CD4-positive, alpha-beta T cell treated with Interleukin-6 at 100 ng/mL for 8 hours (primary cell): ENCODE measurements at places on chromosomes 11 and 22.

DNA sequence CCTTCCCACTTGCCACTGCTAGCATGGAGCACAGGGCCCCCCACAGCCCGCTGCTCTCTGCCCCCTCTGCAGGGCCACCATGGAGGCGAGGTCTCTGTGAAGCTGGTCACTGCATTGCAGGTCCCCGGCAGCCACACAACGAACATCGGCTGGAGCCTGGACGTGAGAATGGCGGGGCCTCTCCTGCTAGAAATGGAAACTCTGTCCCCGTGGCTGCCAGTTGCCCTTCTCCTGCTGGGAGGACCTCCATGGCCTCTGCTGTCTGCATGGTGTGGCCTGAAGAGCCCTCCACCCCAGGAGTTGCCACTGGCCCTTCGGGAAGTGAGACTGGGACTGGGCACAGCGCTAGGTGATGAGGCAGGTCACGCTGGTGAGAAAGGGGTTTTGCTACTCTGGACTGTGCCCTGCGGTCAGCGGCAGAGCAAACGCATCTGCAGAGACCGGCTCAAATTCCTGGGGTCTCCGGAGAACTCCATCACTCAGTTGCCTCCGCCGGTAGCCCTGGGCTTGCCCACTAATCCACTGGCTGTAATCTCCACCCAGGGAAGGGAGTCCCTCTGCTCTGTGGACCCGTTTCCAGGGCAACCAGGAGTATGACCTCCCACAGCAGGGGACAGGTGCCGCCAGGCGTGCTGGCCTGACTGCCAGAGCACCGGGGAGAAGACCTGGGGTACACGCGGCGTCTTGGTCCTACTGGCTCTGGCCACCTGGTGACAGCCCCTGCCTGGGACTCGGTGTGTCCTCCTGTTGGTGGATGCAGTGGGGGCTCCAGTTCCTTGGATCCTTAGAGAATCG is 806.3 kb downstream of the BRD1 start:
- DNase-seq, result no peak

GRCh38 chr22:37848587-37849088 is 581 bp upstream of the EIF3L start:
- DNase-seq, result no peak

GRCh38 chr11:43852057-43852636 is 28.5 kb upstream of the ALKBH3 start:
- peak; percentile 34 for DNase-seq

DNA sequence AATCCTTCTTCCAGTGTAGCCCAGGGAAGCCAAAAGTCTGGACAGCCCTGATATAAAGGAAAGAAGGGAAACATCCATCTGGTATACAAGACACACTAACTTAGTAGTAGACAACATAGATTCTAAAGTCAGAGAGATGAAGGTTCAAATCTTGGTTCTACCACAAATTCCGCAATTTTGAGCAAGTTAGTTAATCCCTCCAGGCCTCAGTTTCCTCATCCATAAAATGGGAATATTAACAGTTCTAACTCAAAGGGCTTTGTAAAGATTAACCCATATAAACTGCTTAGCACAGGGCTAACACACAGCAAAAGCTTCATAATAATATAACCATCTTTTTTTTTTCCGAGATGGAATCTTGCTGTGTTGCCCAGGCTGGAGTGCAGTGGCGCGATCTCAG is 10.7 kb downstream of the LRP4 start:
- DNase-seq, result no peak

- DNase-seq, result no peak
Observed at GRCh38 chr11:77065878-77066228, 918 bp upstream of the CAPN5 start.

- no peak for DNase-seq
Observed at GRCh38 chr11:2409126-2409525, 8.6 kb downstream of the TSSC4 start.

DNA sequence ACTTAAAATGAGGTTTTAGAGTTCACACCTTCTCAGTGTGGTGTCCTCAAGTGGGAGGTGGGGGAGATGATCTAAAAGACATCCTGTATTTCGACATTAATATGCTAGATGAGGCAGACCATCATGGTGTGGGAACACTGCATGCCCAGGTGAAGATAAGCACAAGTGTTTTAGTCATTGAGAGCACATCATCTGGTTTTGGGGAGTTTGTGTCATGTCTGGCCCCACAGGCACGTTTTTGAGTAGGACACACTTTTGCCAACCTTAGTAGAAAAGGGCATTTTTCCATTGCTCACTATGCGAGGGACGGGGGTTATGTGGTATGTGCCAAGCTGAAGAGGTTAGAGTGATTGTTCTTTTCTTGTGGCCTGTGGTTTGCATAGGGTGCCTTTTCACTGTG is 189.3 kb downstream of the DBX1 start:
- DNase-seq, result no peak

DNA sequence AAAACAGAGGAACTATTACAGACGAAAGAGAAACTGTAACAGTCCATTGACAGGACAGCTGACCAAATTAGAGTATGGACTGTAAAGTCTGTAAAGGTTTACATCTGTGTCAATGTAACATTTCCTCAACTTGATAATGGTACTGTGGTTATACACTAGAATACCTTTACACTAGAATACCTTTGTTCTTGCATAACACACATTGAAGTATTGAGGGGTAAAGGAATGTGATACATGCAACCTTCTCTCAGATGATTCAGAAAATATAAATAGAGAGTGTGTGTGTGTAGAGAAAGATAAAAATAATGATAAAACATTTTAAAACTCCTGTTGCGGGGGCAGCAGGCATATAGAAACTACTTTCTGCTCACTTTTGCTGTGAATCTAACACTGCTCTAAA is 5.6 kb upstream of the EEF1G start:
- no peak for DNase-seq

DNA sequence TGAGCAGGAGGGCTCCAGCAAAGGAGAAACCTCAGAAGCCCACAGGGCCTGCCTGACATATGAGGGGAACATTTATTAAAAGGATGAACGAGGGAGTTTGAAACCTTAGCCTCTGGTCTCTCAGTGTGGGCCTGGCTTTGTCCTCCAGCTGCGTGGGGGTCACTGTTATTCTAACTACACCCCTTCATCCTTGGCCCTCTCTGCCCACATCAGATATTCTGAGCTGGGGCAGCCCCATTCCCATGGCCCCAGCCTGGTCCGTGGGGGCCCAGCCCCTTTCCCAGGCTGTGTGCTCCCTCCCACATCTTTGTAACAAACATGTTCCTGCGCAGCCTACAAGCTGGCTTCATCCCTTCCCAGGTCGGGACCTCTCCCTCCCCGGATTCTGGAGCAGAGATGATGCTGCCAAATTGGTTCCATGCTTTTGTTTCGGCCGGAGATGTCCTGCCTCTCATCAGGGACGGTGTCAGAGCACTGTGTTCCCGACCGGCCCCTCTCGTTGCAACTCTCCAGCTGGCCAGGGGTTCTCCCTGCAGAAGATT is 4.0 kb downstream of the FXYD6 start:
- no peak for DNase-seq

DNA sequence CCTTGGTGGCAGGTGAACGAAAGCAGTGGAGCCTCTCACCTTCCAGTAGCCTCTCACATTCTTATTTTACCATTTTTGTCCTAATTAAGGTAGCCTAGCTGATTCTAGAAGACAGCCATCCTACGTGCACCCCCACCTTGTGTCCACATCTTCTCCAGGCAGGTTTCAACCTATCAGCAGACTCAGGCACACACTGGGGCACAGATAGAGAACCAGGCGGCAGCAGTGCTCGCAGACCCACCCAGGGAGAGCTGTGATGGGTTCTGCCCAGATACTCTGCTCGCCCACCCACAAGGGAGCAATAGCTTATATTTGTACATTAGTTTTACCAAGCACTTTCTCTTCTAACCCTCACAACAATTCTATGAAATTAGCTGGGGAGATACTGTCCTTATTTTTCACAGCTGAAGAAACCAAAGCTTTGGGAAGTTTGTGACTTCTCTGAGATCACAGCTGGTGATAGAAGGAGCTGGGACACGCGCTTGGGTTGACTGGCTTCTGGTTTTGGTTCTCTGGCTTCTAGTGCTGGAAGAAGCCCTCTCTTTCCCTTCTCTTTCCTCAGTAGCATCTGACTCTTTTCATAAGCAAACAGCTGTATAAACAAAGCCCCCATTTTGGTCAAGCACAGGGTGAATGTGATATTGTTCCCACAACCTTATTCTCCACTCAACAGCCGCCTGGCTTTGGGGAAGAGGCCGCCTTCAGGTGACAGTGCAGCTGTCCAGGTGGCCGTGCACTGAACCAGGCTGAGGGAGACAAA is 36.9 kb downstream of the PPP2R1B start:
- DNase-seq, result no peak

DNA sequence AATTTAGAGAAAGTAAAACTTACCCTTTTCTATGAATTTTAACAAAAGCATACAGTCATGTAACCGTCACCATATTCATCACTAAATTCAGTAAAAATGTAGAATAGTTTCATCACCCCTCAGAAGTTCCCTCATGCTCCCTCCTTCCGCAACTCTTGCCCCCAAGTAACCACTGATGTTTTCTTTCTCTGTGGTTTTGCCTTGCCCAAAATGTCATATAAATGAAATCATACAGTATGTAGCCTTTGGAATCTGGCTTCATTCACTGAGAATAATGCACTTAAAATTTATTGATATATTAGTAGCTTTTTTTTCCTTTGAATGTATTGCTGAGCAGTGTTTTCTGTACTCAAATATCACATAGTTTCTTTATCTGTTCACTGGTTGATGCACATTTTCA is 60.1 kb downstream of the DCUN1D5 start:
- no peak for DNase-seq

GRCh38 chr22:28250036-28250695 is 331.1 kb upstream of the PITPNB start:
- no peak for DNase-seq
